ENCODE measurements at places on chromosomes 7 and 10.

- DNase-seq: no peak
Measured at GRCh38 chr10:31288962-31289361, 30.1 kb upstream of the ZEB1 start.

DNA sequence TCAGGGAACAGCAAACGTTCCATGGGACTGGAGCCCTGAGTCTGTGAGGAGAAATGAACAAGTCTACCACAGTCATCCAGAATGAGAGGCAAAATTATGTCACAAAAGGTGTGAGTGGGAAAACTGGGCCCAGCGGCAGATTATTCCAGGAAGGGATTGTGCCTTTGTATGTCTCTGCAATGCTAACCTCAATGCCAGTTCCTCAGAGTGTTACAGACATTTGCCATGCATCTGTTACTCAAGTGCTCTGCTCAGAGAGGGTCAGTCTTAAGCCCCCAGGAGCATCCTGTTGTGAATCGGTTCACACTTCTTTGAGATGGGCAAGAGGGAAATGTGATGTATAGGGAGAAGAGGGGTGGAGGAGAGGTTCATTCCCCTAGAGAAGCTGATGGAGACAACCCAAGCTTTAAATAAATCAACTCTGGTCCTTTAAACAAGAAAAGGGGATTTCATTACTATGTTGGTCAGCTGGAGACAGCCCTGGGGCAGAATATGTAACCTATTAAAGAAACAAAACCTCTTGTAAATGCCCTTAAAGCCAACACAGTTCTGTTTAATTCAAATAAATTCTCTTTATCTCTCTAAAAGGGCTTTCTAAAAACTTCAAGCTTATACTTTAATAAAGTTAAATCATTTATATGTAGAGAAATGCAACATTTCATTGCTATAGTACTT is 85.9 kb upstream of the GRB10 start:
- no peak for DNase-seq

GRCh38 chr10:818010-818409 is 113.5 kb downstream of the LARP4B start:
- DNase-seq: no peak

DNA sequence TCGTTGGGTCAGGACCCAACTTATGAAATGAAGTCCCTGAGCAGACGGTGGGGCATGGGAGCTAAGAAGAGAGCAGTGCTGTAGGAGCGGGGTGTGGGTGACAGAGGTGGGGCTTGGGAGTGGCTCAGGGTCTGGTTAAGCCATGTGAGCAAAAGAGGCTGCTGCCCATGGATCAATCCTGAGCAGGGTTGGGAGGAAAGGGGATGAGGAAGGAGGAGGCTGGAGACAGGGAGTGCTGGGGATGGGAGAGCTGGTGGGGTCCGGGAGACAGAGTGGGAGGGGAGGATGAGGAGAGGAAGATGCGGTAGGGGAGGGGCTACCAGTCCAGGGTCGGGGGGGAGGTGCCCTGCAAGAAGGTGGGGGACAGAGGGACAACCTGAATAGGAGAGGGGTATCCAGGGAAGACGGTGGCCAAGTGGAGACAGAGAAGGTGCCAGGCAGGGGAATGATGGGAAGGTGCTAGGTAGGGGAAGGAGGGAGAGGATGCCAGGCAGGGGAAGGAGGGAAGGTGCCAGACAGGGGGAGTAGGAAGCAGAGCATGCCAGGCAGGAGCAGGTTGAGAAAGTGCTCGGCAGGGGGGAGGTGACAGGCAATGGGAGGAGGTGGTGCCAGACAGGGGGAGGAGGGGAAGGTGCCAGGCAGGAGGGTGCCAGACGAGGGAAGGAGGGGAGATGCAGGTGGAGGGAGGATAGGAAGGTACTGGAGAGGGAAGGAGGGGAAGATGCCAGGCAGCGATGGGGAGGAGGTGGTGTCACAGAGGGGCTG is 27.5 kb upstream of the SMARCD3 start:
- no peak for DNase-seq

DNA sequence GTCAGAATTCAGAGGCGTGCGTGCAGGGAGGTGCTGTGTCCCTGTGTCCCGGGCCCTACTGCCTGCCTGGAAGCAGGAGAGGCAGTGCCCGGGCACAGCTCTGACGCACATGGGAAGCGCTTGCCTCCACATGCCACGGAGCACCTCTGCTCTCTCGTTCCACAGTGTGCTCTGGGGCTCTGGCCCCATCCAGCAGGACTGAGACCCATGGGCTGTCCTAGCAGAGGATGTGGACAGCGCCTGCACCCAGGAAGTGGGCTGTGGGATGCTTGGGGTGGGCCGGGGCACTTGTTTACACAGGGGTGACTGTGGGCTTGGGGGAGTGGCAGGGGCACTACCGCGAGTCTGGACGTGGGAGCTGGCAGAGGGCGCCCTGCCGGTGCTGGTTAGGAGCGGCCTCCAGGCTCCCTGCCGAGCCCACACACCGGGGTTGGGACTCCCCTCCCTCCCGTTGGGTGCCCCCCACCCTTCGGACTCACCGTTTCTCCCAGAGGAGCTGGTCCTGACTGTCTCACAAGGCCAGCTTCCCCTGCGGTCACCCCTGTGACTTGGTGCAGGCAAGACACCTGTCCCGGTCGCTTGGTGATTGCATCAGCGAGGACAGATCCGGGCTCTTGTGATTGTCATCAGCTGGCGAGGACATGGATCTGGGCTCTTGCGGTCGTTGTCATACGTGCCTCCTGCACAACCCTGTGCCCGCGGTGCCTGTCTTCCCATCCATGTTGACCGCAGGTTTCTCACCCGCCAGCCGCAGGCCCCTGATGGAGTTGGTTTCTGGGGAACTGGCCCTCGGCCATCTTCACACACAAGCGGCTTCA is 83.1 kb downstream of the NKX6-2 start:
- no peak for DNase-seq

- DNase-seq: no peak
Measured at GRCh38 chr7:47572939-47573757, 8.8 kb downstream of the TNS3 start.

- DNase-seq: no peak
Measured at GRCh38 chr7:14769261-14769660, 133.3 kb downstream of the DGKB start.

DNA sequence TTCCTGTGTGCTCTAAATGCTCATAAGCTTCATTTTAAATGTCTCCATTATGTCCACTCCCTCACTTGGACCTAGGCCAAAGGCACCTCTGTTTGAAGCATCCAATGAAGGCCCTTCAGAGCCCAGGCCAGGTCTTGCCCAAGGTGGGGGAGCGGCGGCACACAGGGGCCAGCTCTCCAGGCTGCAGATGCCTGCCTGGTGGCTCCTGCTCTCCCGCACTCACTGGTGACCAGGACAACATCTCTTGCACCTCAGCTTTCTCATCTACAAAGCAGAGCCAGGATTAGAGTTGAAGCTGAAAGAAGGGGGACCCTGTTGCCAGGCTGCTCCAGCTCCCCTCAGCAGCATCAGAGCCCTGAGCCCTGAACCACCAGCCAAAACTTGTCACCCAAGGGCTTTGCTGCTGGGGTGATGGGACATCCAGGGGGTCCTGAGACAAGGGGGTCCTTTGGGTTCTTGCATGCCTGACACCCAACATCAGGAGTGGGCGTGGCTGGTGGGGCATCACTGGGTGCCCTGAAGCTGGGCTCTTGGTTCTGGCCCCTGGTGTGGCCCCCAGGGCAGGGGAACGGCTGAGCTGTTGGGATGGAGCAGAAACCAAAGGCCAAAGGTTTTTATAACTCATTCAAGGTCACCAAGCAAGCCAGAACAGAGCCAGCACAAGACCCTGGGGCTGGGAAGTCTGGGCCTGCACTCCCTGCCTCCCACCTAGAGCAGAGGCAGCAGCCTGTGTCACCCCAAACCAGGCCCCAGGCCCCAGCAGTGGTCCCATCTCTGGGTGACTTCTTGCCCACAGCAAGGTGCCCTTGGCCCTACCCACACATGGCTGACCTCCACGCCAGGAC is 1.2 kb downstream of the NACAD start:
- DNase-seq: no peak
